HS-27A (cell line): ENCODE measurements at places on chromosomes 5 and 9.

- DNase-seq, result no peak
Measured at GRCh38 chr9:126317513-126317912, 9.1 kb upstream of the MVB12B start.

- no peak for DNase-seq
Measured at GRCh38 chr5:136396886-136397285, 31.5 kb upstream of the TRPC7 start.

- DNase-seq, result no peak
Measured at GRCh38 chr5:95384485-95385213, 6.5 kb upstream of the FAM81B start.

DNA sequence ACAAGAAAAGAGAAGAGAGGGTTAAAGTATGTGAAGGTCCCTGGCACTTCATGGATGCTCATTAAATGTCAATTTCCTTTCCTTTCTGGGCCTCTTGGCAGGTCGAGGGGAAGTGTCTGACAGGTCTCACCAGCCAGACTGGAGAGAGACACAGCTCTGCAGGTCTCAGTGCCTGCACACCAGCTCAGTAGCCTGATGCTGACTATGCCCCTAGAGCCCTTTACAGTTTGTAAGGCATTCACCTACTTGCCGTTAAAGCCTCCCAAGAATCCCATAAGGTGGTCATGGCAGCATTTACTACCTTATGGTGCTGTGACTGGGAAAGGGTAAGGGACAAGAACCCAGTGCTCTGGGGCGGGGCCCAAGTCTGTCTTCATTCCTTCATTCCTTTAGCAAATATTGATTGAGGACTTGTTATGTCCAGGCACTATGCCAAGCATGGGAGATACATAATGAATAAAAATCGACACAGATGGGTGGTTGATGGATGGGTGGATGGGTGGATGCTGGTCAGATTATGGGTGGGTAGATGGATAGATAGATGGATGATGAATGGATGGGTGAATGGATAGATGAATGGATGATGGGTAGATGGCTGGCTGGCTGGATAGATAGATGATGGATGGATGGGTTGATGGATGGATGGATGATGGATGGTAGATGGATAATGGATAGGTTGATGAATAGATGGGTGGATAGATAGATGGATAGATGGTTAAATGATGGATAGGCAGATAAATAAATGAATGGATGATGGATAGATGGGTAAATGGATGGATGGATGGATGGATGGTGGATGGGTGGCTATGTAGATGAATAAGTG, 21.3 kb upstream of the KIF12 start:
- no peak for DNase-seq
